IMR-90 (cell line): ENCODE measurements at places on chromosomes 12 and 14. TPM values are rescaled to one million over a fixed set of nuclear protein-coding genes. Genes with fewer than 3 reads are reported as not detected.

Gene ADAM21
- 0.28 and 0.36 TPM in 2 replicates for total RNA-seq

Gene BDKRB2
- total RNA-seq, result 60.5 and 73.1 TPM in 2 replicates

Gene OAS1
- total RNA-seq, result not detected in 2 replicates

Gene NACA
- 1,223 and 1,512 TPM in 2 replicates for total RNA-seq

Gene LMNTD1
- total RNA-seq, result 4.3 and 4.7 TPM in 2 replicates

Gene HVCN1
- 1.4 and 2.0 TPM in 2 replicates for total RNA-seq

Gene CD163
- not detected in 2 replicates for total RNA-seq

Gene LRRIQ1
- under 0.01 and 0.28 TPM in 2 replicates for total RNA-seq

Gene RNASE3
- total RNA-seq, result not detected in 2 replicates

Gene ARHGEF25
- total RNA-seq, result 6.3 and 7.8 TPM in 2 replicates

Gene CCDC196
- not detected in 2 replicates for total RNA-seq

Gene HOXC4
- under 0.01 TPM in 1 of 2 replicates, not detected in the other for total RNA-seq

Gene GPRC5D
- total RNA-seq, result not detected in 2 replicates

Gene METAP2
- 72.9 and 108 TPM in 2 replicates for total RNA-seq

Gene WNT5B
- total RNA-seq, result 96.1 and 102 TPM in 2 replicates

Gene NINJ2
- total RNA-seq, result not detected in 2 replicates

Gene TGM1
- 0.56 and 0.72 TPM in 2 replicates for total RNA-seq

Gene NANOG
- not detected in 2 replicates for total RNA-seq

Gene TAS2R13
- total RNA-seq, result 0.90 and 1.4 TPM in 2 replicates

Gene ZBTB39
- total RNA-seq, result 5.2 and 5.3 TPM in 2 replicates

Gene SMOC1
- 0.90 and 1.1 TPM in 2 replicates for total RNA-seq

Gene OR4E2
- not detected in 2 replicates for total RNA-seq

Gene GLIPR1L1
- not detected in 2 replicates for total RNA-seq

Gene SLC8A3
- under 0.01 TPM in 1 of 2 replicates, not detected in the other for total RNA-seq

Gene ACSS3
- total RNA-seq, result 1.4 and 2.0 TPM in 2 replicates

Gene SDSL
- 5.6 and 6.3 TPM in 2 replicates for total RNA-seq

Gene PROX2
- not detected in 2 replicates for total RNA-seq

Gene TMEM119
- total RNA-seq, result 6.7 and 8.1 TPM in 2 replicates

Gene PTCSC3
- total RNA-seq, result not detected in 2 replicates

Gene LAG3
- total RNA-seq, result not detected in 2 replicates

Gene GALNT4
- total RNA-seq, result 9.0 and 14.2 TPM in 2 replicates

Gene CKAP4
- total RNA-seq, result 94.5 and 113 TPM in 2 replicates

Gene XRCC3
- 7.5 and 8.1 TPM in 2 replicates for total RNA-seq

Gene PMEL
- 1.4 and 1.7 TPM in 2 replicates for total RNA-seq

Gene DACT1
- 8.1 and 9.7 TPM in 2 replicates for total RNA-seq

Gene SLC17A8
- not detected in 2 replicates for total RNA-seq

Gene ANG
- 3.6 and 3.9 TPM in 2 replicates for total RNA-seq
